ENCODE measurements at places on chromosomes 4 and X.

GRCh38 chr4:168509786-168510185 is 12.9 kb downstream of the PALLD start:
- DNase-seq: no peak

- no peak for DNase-seq
Observed at GRCh38 chr4:155973639-155974475, 20.2 kb upstream of the CTSO start.

GRCh38 chr4:147840838-147841738 is 109.2 kb downstream of the ARHGAP10 start:
- no peak for DNase-seq

DNA sequence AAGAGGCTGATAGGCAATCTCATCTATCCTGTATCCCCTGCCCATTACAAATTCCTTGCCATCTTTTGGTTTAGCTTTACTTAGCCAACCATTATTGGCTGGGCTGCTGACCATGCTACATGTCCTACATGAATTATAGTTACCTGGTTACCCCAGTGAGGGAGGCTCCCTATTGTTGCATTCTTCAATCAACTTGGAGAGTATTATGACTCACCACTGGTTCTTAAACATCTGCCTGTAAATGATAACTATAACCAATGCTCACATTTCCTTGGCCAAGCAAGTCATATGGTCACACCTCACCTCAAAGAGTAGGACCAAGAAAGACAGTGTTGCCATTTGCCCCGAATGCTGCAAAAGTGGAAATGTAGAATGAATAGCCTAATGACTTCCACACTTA is 297.6 kb downstream of the IL15 start:
- no peak for DNase-seq

GRCh38 chr4:29540439-29541102 is 1179.6 kb upstream of the PCDH7 start:
- no peak for DNase-seq

- DNase-seq: no peak
Observed at GRCh38 chrX:71282514-71283402, 677 bp upstream of the NONO start.

DNA sequence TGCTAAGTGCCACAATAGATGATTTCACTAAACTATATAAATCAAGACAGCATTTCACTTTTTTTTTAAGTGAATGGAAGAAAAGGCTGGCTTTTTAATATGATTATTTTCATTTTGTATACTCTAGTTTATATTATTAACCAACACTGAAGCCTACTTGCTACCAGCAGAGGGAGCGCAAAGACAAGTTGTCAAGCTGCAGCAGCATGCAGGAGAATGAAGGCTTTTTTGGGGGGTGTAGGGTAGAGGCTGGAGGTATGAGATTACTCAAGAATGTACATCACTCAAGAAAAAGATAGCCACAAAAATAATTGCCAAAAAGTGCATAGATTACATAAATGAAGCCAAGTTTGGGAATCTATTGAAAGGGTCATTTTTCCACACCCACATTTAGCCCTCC is 519.5 kb downstream of the FGF13 start:
- DNase-seq: no peak

DNA sequence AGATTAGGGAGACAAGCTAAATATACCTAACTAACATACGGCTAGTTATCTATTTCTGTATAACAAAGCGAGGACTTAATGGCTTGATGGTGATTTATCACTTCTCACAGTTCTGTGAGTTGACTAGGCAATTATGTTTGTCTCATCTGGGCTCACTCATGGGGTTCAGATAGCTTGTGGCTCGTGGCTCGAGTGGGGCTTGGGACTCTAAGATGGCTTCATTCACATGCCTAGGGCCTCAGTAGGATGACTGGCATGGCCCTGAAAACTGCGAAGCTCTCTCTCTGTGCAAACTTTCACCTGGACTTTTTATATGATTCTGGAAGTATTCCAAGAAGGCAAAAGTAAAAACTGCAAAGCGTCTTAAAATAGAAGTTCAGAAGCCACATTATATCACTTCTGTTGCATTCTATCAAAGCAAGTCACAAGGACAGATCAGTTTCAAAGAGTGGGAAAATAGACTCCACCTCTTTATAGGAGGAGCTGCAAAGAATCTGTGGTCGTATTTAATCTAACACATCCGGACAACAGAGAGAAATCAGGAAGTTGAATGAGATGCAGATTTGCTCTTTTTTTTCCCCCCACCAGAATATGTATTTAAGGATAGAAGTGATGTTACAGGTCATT is 491.2 kb downstream of the INPP4B start:
- DNase-seq: no peak
